ENCODE measurements at places on chromosomes 4 and X.
A peak's percentile ranks its signal among the peaks of the same experiment; 100 is the strongest.

- peak; percentile 24 for DNase-seq
Measured at GRCh38 chr4:15868111-15868510, 70.4 kb downstream of the FGFBP1 start.

DNA sequence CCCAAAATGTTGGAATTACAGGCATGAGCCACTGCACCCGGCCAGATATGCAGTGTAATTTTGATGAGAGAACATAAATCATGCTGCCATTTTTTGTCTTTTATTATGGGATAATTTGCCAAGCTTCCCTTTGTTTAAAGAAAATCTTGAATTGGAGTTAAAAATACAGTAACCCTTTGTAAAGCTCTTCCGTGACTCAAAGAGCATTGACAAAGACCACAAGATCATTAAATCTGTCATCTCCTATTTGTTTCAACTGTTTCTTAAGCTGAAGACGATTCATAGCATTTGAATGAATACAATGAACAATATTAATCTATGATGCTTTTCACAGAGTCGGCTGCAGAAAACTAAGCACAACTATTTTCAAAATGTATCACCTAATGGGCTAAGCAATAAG lies 132.6 kb downstream of the ANAPC4 start:
- DNase-seq, result no peak

DNA sequence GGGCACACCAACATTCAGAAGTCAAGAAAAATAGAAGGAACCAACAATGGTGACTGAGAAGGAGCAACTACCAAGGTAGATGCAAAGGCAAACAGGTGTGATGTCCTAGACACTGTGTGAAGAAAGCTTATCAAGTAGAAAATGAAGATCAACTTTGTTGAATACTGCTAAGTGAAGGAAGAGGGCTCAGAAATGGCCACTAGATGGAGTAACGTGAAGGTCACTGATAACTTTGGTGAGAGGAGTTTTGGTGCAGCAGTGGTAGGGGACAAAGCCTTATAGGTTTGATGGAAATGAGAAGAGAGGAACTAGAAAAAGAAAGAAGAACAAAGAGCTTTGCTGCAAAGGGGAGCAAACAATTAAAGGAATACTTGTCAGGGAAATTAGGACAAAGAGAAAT lies 23.5 kb downstream of the OTC start:
- peak; percentile 41 for DNase-seq

GRCh38 chr4:108738003-108738706 lies 24.7 kb downstream of the ETNPPL start:
- no peak for DNase-seq

DNA sequence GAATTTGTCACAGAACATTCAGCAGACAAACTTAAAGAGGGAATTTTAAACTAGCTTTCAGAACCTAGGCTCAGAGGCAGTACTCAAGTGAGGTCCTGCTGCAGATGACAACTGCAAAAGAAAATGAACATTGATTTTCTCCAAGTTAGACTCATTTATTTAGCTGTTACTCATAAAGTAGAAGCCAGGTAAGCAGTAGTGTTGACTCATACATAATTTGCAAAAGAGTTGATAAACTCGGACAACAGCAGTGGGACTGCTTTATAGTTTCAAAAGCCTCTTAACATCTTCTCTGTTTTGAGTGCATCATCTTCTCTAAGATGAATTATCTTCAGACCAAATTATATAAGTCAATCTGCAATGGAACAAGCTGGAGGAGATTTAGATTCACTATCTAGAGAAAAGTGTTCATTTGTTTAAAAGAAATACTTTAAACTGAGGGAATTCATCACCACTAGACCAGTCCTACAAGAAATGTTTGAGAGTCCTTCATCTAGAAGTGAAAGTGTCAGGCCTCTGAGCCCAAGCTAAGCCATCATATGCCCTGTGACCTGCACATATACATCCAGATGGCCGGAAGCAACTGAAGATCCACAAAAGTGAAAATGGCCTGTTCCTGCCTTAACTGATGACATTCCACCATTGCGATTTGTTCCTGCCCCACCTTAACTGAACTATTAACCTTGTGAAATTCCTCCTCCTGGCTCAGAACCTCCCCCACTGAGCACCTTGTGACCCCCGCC lies 49.5 kb downstream of the COQ2 start:
- DNase-seq, result no peak

GRCh38 chr4:184934184-184934583 lies 84.1 kb upstream of the HELT start:
- DNase-seq, result no peak
